ENCODE measurements at places on chromosomes 1 and 21. TPM values are rescaled to one million over a fixed set of nuclear protein-coding genes. Genes with fewer than 3 reads are reported as not detected.

- H3K4me1 ChIP-seq, result no peaks in the 10 kb centered on the region
- no peak overlapping the region for H3K27ac ChIP-seq
- no peaks in the 10 kb centered on the region for H3K27me3 ChIP-seq
- DNase-seq, result no peak
Observed at GRCh38 chr1:53896635-53897229, 2.7 kb downstream of the DIO1 start.

GRCh38 chr1:159913451-159914192 lies 11.7 kb downstream of the TAGLN2 start:
- H3K27me3 ChIP-seq, result no peaks in the 10 kb centered on the region
- peaks cover 14% of the 10 kb centered on the region for H3K36me3 ChIP-seq
- H3K27ac ChIP-seq, result no peak overlapping the region
- DNase-seq, result no peak
- no peak overlapping the region for H3K4me3 ChIP-seq
- H3K4me1 ChIP-seq, result peaks cover 69% of the 10 kb centered on the region

GRCh38 chr1:227391879-227392278 lies 73.6 kb upstream of the CDC42BPA start:
- no peak for DNase-seq
- H3K4me3 ChIP-seq, result no peak overlapping the region
- no peaks in the 10 kb centered on the region for H3K4me1 ChIP-seq
- no peaks in the 10 kb centered on the region for H3K36me3 ChIP-seq

DNA sequence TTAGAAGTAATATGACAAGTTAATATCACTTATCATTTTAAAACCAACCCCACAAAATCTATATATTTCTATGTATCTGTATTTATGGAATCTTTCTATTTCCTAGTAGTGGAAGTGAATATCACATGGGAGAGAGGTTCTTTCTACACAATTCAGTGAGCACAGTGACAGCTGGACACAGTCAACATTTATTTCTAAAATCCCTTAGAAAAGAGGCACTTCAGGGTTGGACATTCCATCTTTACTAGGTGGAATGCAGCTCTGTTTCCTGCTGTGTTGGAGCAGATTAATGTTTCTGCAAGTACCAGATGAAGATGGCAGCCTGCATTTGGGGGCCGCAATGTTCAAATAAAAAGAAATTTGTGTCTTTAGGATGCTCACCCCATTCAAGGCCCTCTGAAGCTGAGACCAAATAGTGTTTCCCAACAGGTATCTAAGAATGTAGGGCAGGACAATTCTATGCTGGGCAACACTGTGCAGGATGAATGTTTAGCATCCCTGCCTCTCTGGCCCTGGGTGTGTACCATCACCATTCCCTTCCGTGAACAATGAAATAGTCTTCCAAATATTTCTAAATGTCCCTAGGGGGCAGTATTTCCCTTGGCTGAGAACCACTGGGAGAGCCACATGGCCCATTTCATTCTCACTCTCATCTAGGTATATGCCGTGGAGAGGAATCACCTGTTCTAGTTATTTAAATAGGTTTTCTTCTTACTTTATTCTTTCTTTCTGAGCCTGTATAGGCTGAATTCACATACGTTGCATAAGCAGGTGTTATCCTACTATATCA lies 394.8 kb downstream of the PRDM2 start:
- H3K27ac ChIP-seq, result no peak overlapping the region
- no peak for DNase-seq

GRCh38 chr1:56359056-56359455 lies 220.3 kb downstream of the PLPP3 start:
- H3K27ac ChIP-seq, result no peak overlapping the region
- no peak overlapping the region for H3K4me3 ChIP-seq
- H3K36me3 ChIP-seq, result no peaks in the 10 kb centered on the region
- no peaks in the 10 kb centered on the region for H3K4me1 ChIP-seq
- no peaks in the 10 kb centered on the region for H3K27me3 ChIP-seq

DNA sequence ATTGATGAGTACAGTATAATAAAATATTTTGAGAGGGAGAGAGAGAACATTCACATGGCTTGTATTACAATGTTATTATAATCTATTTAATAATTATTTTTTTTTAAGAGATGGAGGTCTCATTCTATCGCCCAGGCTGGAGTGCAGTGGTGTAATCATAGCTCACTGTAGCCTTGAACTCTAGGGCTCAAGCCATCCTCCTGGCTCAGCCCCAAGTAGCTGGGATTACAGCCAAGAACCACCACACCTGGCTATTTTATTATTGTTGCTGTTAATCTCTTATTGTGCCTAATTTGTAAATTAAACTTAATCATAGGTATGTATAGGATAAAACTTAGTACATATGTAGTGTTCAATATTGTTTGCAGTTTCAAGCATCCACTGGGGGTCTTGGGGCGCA lies 57.8 kb downstream of the HS2ST1 start:
- H3K27ac ChIP-seq, result no peak overlapping the region
- H3K27me3 ChIP-seq, result no peaks in the 10 kb centered on the region
- no peak overlapping the region for H3K4me3 ChIP-seq
- DNase-seq, result no peak
- no peaks in the 10 kb centered on the region for H3K36me3 ChIP-seq

DNA sequence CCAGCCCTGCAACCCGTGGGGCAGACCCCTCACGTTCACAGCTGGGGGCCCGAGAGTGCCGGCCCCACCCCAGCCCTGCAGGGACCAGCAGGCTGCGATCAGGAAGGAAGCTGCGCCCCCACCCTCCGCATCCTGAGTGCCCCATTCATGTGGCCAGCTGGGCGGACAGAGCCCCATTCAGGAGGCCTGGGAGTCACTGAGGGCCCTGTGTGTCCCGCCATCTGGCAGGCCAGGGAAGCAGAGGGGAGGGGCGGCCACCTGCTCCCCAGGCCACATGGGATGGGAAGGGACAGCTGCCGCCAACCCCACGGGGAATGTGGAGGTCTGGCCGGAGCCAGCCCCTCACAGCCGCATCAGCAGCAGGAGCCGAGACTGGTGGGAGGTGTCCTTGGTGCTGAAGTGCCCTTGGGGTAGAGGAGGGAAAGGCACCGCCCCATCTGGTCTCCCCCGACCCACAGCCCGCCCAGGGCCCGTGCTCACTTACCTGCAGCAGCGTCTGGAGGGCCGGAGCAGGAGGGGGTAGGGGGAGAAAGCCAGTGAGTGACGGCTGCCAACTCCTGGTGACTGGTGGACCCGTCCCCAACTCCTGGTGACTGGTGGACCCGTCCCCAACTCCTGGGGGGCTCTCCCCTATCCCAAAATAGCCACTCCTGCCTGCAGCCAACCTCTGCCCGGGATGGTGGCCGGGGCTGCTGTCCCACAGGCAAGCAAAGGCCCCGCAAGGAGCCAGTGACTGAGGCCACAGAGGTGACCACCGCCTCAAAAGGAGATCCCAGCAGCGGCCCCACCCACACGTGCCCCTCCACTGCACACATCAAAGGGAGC lies 8.7 kb downstream of the ACAP3 start:
- no peaks in the 10 kb centered on the region for H3K36me3 ChIP-seq
- H3K27me3 ChIP-seq, result no peaks in the 10 kb centered on the region
- no peak overlapping the region for H3K4me3 ChIP-seq
- no peaks in the 10 kb centered on the region for H3K4me1 ChIP-seq
- no peak overlapping the region for H3K27ac ChIP-seq
- DNase-seq, result no peak

DNA sequence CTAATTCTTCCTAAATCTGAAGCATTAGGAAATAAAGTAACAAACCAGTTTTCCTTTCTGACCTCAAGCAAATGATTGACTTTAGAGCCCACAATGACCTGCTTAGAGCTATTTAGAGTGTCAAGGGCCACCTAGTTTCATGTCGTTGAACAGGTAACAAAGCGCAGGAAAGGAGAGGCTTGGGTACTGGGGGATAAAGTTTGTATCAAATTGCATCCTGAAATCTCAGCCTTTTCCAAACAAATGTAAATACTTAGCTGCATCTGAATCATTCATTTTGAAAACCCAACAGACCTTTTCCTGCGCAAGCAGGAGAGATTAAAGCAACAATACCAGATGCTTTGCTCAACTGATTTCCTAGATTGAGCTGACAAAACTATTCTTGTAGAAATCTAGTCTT lies 121.2 kb downstream of the NRIP1 start:
- H3K36me3 ChIP-seq, result no peaks in the 10 kb centered on the region
- DNase-seq, result no peak
- H3K4me1 ChIP-seq, result no peaks in the 10 kb centered on the region
- H3K27me3 ChIP-seq, result no peaks in the 10 kb centered on the region
- H3K4me3 ChIP-seq, result no peak overlapping the region
- no peak overlapping the region for H3K27ac ChIP-seq

GRCh38 chr1:223771814-223772770 lies 59.8 kb downstream of the CAPN2 start:
- peaks cover 15% of the 10 kb centered on the region for H3K4me1 ChIP-seq
- H3K4me3 ChIP-seq, result no peak overlapping the region
- no peak for DNase-seq
- peaks cover 69% of the 10 kb centered on the region for H3K36me3 ChIP-seq
- H3K27ac ChIP-seq, result no peak overlapping the region

DNA sequence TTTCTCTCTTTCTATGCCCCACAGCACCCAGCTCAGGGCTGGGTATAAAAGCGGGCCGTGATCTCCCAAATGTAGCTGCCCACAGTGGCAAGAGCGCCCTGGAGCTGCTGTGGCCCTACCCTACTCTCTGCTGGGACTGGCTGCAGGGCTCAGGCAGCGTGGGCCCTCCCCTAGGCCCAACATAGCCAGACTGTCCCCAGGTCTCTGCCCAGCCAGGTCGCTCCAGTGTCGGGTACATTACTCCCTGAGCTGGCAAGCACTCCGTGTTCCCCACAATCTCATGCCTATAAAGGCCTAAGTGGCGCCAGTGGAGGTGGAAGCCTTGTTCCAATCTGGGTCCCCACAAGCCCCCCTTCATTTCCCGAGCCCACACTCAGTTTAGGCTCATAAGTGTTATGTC lies 66.2 kb downstream of the GLIS1 start:
- H3K36me3 ChIP-seq, result no peaks in the 10 kb centered on the region
- H3K27me3 ChIP-seq, result no peaks in the 10 kb centered on the region
- H3K4me3 ChIP-seq, result no peak overlapping the region
- no peak overlapping the region for H3K27ac ChIP-seq

- H3K4me1 ChIP-seq, result no peaks in the 10 kb centered on the region
- no peak overlapping the region for H3K4me3 ChIP-seq
- no peaks in the 10 kb centered on the region for H3K27me3 ChIP-seq
Observed at GRCh38 chr1:21034725-21035628, 141.7 kb downstream of the EIF4G3 start.

GRCh38 chr1:43783096-43783670 lies 75.8 kb downstream of the ST3GAL3 start:
- no peaks in the 10 kb centered on the region for H3K36me3 ChIP-seq
- no peaks in the 10 kb centered on the region for H3K4me1 ChIP-seq
- H3K27me3 ChIP-seq, result no peaks in the 10 kb centered on the region
- no peak overlapping the region for H3K27ac ChIP-seq
- no peak for DNase-seq

GRCh38 chr1:247243524-247244137 lies 12.2 kb upstream of the VN1R5 start:
- no peak overlapping the region for H3K27ac ChIP-seq
- no peaks in the 10 kb centered on the region for H3K36me3 ChIP-seq
- H3K4me3 ChIP-seq, result no peak overlapping the region
- H3K4me1 ChIP-seq, result no peaks in the 10 kb centered on the region

GRCh38 chr21:16913010-16913409 lies 599.8 kb upstream of the CXADR start:
- H3K4me3 ChIP-seq, result no peak overlapping the region
- no peaks in the 10 kb centered on the region for H3K36me3 ChIP-seq
- H3K27ac ChIP-seq, result no peak overlapping the region

- H3K4me3 ChIP-seq, result no peak overlapping the region
- H3K27me3 ChIP-seq, result no peaks in the 10 kb centered on the region
- no peaks in the 10 kb centered on the region for H3K36me3 ChIP-seq
- no peak overlapping the region for H3K27ac ChIP-seq
- no peak for DNase-seq
Observed at GRCh38 chr1:170068923-170069322, 5.6 kb downstream of the KIFAP3 start.

DNA sequence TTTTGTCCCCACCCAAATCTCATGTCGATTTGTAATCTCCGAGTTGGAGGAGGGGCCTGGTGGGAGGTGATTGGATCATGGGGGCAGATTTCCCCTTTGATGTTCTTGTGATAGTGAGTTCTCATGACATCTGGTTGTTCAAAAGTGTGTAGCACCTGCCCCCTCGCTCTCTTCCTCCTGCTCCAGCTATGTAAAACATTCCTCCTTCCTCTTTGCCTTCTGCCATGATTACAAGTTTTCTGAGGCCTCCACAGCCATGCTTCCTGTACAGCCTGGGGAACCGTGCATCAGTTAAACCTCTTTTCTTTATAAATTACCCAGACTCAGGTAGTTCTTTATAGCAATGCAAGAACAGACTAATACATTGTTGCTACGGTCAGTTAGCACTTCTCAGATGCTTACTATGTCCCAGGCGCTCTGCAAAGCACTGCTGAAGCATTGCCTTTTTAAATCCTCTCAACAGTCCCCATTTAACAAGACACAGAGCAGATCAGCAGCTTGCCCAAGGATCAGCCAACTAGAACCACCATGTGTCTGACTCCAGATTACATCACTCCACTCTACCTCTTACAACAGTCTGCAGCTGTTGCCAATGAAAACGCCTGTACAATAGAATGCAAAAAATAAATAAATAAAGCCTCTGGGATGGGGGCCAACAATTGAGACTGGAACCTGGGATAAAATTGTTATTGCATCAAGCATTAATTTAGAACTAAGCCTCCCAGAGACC lies 52.4 kb upstream of the USP1 start:
- H3K27ac ChIP-seq, result no peak overlapping the region
- no peaks in the 10 kb centered on the region for H3K27me3 ChIP-seq
- H3K36me3 ChIP-seq, result no peaks in the 10 kb centered on the region
- no peaks in the 10 kb centered on the region for H3K4me1 ChIP-seq
- no peak for DNase-seq

DNA sequence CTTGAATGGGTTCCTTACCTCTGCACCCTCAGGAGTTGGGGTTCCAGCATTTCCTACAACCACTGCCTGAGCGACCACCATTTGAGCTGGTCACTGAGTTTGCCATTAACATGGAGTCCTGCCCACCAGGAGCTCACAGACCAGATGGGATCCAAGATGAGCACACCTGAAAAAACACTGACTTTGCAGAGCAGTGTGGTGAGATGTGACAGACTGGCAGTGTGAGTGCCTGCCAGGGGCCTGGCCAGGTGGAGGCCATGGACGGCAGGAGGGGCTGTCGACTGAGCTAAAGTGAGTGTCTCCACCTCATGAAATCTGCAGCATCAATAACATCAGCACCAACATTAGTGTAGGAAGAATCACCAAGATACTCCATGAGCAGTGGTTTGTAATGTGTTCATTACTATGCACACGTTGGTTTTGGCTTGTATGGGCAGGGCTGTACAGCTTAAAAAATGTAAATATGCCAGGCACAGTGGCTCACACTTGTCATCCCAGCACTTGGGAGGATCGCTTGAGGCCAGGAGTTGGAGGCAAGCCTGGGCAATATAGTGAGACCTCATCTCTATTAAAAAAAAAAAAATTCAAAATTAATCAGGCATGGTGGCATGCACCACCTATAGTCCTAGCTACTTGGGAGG lies 12.2 kb upstream of the MIXL1 start:
- H3K27me3 ChIP-seq, result no peaks in the 10 kb centered on the region
- DNase-seq, result no peak
- H3K4me3 ChIP-seq, result no peak overlapping the region

The NDUFS5 gene
- total RNA-seq, result 125 TPM

The CRYBG2 gene
- total RNA-seq, result 6.7 TPM

The KIAA0319L gene
- 82.9 TPM for total RNA-seq

The MPZ gene
- 11.9 TPM for total RNA-seq

The GSTM1 gene
- total RNA-seq, result not detected

The MFAP2 gene
- not detected for total RNA-seq

The PLA2G5 gene
- total RNA-seq, result not detected

The CRNN gene
- total RNA-seq, result not detected

The APCS gene
- total RNA-seq, result not detected

The ZFP69B gene
- total RNA-seq, result 7.9 TPM

The PBX1 gene
- 0.70 TPM for total RNA-seq

The PLCH2 gene
- 26.6 TPM for total RNA-seq

The LCE1C gene
- total RNA-seq, result not detected

Data from CD4-positive, alpha-beta memory T cell (primary cell).